SK-MEL-5 (cell line): ENCODE measurements at places on chromosomes 1 and 21.
A peak's percentile ranks its signal among the peaks of the same experiment; 100 is the strongest.

GRCh38 chr1:204169858-204170257 lies 3.7 kb upstream of the REN start:
- no peak for DNase-seq

- DNase-seq = no peak
Observed at GRCh38 chr1:6157132-6157527, 23.0 kb downstream of the CHD5 start.

DNA sequence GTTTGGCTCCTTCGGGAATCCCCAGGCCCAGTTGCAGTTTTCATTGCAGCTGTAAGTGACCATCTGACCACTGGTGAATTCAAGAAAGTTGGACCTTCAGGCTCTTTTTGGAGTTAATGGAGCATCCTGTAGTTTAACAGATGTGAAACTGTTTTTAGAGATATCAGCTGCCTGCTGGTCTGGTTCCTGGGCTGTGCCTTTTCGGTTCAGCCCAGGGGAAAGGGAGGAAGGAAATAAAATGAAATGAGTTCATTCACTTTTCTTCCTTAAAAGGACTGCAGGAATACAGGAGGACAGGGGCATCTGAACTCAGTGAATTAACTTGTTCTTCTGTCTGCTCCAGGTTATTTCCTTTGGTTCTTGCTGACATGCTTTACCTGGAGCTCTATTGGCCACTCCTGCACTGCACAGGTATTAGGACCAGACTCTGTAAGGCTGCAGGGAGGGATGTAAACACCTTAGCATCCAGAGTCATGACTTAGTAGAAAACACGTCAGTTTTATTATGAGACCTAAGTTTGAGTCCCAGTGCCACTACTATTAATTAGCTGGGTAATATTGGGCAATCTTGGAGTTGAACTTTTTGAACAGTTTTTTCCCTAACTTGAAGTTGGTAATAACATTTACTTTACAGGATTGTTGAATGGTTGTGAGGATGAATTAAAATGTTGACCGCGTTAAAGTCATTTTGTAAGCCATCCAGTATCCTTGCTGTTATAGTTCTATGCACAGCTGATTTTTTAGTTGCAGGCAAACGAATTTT lies 83.6 kb downstream of the LRRC8D start:
- no peak for DNase-seq

DNA sequence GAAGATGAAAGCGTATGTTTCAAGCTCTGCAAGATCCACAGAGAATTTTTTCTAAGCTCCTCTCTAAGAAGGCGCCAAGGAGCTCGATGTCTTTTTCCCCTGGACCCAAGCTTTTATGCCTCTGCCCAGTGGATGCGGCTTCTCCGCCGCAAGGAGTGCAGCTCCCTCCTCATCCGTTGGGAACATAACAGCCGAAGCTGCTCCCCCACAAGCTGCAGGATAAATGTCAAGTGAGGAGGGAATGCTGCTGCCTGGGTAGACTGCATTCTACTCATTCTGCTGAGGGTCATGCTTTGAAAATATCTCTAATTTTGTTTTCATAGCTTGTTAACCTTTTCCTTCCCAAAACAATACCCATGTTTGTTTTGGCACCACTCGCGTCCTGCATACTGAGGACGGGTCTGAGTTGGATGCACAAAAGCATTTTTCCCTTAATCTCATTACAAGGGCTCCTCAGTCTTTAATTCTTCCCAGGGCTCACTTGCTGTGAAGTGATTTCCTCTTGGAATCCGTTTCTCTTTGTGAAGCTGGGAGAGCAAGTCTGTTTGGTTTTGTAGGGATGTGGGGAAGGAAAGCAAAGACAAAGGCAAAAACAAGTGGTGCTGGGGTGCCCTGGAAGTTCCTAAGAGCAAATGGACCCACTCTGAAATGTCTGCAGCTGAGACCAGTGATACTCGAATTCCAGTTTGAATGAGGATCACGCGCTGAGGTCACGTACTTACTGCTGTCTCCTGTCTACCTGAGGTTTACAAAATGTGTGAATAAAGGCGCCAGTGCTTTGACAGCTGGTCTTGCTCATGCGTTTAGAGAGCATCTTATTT lies 134.0 kb upstream of the IRF2BP2 start:
- DNase-seq = peak; percentile 65

DNA sequence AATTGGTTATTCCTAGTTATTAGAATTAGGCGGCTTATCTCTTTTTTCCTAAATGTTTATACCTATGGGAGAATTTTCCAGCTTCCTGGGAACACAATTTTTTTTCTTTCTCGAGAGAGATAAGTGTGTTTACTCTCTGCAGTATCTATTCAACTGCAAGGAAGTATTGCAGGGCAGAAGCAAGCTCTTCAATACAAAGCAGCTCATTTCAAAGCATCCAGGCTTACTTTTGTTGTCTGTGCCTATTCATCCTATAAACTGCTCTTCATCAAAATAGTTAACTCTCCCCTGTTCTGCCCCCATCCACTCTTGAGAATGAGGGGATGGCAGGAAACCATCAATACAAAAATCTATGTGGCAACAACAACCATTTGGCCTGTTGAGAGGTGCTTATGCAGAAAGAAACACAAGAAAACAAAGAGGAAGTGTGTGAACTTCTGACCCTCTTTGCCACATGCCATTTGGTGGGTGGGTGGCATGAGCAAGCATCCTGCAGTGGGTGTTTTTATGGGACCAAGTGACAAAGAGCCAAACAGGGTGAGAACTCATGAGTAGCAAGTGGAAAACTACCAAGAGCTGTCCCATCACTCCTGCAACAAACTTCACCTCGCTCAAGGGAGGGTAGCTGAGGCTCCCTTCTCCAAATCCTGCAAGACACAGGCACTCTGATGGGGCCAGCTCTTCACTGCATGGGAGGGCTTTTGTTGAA lies 50.6 kb upstream of the MRPS6 start:
- DNase-seq = peak; percentile 27
